ENCODE measurements at places on chromosomes 3 and 15.
A peak's percentile ranks its signal among the peaks of the same experiment; 100 is the strongest.

- no peak for DNase-seq
Measured at GRCh38 chr3:171833789-171834460, 9.2 kb upstream of the TMEM212 start.

DNA sequence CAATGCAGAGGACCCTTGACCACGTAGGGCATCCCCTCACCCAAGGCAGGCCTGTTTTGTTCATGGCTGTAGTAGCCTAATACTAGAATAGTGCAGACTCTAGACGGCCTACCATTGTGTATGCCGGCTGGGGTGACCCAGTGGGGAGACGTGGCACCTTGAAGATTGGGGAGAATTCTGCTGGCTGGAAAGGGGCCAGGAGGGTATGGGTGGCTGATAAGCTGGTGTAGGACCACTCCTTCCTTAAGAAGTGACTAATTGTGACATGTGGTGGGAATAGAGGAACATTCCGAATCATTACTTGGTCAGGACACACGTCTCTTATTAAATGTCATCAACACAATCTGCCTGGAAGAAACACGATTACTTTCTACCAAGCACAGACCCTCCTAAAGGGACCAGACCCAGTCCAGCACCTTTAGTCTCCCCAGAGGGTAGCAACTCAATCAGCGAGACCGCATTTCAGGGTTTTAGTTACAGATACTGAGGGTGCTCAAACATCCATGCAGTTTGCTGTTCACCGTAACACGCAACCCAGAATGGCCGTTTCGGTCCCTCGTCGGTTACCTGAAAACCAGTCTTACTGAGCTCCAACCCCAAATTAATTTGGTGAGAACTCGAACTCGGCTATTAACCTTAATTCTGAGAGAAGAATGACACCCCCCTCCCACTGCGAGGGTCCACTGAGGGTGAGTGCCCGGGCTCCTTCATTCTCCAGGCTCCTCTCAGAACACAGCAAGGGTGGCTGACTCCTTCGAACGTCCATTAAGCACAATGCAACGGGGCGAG, 1.6 kb upstream of the KLF13 start:
- no peak for DNase-seq

DNA sequence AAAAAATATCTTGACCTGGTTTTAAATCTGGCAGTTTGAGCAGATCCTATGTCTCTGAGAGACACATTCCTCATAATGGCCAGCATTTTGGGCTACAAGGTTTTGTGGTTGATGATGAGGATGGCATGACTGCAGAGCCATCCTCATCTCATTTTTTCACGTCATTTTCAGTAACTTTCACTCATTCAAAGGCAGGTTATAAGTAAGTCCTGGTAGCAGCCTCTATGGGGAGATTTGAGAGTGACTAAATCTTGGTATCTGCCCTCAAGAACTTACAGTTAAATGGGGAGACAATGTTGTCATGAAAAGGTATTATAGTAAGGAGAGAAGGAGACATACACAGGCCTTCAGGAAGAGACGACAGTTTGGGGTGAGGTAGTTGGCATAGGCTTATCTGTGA, 14.5 kb downstream of the TIGIT start:
- DNase-seq: no peak

- DNase-seq: no peak
Measured at GRCh38 chr3:129756871-129757270, 136.6 kb downstream of the TMCC1 start.

DNA sequence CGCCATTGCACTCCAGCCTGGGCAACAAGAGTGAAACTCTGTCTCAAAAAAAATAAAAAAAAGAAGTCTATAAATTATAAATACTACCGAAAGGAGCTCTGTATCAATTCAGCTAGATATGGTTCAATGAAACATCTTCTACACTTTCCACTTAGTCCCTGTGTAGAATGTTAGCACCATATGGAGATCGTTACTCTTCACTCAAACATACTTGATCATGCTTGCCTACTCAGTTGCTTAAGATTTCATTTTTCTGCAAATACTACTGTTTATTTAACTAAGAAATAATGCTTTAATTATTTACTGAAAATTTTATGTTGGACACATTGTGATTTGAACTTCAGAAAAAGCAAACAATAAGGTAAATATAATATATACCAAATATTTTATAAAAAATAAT, 17.1 kb upstream of the NANOGP8 start:
- no peak for DNase-seq

DNA sequence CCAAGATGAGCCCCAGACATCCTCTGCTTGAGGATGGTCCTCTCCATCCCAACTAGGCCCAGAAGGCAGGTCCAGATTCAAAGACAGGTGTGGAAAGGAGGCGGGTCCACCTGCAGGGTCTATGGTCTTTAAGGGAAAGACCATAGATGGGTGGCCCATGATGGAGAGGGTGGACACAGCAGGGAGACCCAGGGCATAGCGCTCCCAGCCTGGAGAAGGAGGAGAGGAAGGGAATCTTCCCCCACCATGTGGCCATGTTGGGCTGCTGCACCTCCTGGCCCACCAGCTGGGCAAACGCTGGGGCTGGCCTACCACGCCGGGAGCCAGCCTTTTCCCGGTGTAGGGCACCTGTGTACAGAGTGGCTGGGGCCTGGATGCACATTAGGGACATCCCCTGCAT, 265.2 kb upstream of the TLE3 start:
- no peak for DNase-seq

- no peak for DNase-seq
Measured at GRCh38 chr3:128554465-128555097, 61.6 kb upstream of the GATA2 start.

DNA sequence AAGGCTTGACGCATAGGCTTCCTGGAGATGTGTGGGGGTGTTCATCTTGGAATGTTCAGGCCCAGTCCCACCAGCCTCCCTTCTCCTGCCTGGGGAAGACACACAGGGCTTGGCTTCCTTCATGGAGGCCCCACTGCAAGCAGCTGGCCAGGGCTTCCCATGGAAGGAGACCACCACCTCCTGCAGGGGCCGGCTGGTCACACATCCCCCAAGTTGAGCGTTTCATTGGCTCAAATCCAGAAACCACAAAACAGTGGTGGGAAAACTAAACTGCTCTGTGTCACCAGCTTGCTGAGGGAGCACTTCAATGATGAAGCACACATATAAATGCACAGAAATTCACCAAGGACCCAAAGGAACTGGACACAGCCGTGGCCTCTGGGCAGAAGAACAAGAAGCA, 8.3 kb downstream of the IQSEC1 start:
- DNase-seq: no peak

- no peak for DNase-seq
Measured at GRCh38 chr3:193630005-193630404, 37.0 kb downstream of the OPA1 start.

DNA sequence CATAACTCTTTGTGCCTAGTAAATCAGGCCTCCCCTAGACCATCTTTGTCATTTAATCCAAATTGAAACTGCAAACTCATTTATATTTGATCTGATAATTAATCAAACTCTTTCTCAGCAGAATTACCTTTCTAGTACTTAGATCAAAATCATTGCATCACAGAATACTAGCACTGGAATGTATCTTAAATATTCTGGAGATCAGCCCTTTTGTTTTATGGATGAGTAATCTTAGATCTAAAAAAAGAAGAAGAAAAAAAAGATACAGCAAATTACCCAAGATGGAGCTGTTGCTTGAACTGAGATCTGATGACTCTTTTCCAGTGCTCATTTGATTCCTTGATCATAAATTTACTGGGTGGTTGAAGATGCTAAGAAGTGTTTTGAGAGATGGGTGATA, 47.9 kb downstream of the NAALADL2 start:
- DNase-seq: no peak

DNA sequence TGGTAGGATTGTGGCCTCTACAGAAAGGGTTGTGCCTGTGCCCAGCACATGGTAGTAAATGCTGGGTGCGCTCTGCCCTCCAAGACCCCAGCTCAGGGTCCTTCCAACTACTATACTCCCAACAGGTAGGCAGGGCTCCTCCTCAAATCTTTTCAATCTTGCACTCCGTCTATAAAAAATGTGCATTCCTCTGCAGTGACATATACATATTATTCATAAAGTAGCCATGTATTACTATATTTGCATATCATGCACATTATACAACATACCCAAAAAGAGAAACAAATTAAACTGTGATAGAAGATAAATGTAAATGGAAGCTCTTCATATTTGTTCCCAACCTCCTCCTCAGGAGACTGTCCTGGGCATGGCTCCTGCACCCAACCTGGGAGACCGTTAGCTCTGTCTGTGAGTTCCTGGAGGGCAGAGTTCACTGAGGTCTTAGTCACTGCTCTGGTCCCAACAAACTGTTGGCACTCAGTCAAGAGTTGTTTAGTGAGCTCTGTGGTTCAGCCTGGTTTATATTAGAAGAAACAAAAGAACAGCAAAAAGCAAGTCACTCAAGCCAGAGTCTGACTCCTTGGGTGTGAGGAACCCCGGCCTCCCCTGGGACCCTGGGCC, 47.7 kb upstream of the GRIP2 start:
- no peak for DNase-seq

DNA sequence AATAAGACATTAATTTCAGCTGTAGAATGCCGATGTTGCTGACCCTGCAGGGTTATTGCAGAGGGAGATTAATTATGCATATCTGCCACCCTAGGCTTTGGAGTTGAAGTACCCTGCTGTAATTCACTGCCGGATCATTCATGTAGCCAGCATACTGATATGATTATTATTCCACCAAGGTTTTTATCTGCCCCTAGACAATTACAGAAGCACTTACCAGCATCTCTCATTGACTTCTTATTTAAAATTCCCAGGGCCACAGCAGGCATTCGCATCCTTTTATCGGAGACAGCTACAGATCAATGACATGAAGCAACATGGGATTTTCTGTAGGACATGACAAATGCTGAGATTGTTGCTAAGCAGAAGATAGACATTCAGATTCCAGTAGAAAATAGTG, 31.3 kb downstream of the IL1RAP start:
- no peak for DNase-seq

- no peak for DNase-seq
Measured at GRCh38 chr3:64645243-64645642, 42.6 kb downstream of the ADAMTS9 start.

GRCh38 chr15:47400603-47401002, 316.7 kb upstream of the SEMA6D start:
- no peak for DNase-seq

GRCh38 chr3:123652342-123652984, 67.6 kb upstream of the HACD2 start:
- DNase-seq: peak; percentile 89

DNA sequence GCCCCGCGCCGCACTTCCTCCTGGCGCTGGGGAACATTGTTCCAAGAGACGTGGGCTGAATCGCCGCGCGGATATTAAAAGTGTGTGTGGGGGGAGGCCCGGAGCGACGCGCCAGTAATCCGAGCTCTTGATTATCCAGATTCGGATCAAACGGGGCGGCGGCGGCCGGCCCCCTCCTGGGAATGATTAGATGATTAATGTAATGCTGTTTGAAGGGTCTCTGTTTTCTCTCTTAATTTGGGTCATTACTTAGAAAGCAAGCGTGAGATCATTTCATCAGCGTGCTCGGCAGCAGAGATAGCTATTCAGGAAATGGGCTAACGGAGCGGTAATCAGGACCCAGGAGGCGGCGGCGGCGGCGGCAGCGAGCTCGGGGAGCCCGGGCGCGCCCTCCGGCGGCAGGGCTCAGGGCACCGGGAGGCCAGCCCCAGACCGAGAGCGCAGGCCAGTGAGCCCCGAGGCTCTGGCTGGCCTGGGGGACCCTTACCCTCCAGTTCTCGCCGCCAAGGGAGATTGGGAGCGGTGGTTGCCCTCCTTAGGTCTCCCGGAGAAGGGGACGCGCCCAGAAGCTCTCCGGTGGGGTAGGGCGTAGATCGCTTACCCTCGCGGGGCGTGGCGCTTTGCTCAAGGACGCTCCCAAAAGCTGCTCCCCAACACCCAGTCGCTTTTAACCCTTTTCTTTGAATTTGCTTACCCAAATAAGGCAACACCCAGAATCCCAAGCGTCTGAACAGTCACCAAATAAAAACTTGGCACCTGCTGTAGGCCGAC, 4.5 kb downstream of the FEZF2 start:
- DNase-seq: peak; percentile 67

DNA sequence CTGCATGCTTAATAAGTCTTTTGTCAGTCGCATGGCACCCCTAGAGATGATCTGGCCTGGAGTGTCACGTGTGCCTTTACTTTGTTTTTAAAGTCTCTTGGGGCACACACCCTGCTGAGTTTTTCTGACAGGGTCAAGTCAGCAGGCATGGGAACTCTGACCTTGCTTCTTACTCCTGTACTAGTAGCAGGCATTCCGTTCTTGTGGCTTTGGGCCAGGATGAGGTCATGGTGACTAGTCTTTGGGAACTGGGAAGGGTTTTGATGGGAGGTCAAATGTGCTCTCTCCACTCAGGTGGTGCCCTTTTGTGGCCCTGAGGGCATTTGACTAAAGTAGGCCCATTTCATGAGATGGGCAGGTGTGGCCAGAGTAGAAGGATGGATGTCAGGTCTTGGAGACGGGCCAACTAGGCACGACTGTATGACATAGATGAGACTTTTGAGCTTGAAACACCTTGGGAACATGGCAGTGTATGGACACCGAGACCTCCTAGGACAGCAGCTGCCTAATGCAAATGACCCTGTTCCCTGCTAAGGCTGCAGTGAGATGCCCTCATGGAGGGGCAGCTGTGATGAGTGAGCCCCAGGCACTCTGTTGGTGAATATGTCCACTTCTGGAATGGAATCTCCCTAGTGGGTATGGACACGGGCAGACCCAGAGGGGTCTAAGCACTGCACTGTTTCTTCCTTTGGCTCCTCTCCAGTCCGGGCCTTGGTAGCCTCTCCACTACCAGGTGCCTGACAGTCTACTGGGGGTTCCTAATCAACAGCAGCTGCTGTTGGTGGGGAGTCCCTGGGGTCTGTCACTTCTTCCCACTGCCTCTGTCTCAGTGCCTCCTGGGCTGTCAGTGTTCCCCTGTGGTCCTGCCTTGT, 16.4 kb downstream of the SRPRB start:
- DNase-seq: peak; percentile 92

DNA sequence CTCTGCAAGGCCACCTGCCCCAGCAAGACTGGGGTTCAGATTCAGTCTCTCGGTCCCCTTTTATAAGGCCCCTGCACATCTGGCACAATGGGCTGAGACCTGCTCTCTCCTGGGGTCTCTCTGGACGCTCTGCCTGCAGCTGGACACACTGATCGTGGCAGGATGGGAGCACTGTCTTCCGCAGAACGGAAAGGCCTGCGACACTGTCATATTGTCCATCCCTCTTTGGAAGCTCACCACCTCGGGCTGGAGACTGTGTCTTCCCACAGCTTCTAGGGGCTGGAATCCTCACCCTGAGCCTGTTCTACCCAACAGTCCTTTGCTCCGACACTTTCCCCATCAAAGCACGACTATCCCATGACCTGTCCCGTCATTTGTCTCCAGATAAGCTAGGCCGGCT, 11.5 kb upstream of the IGDCC4 start:
- no peak for DNase-seq

GRCh38 chr3:180918542-180918941, 6.1 kb downstream of the FXR1 start:
- DNase-seq: no peak
